ENCODE measurements at places on chromosomes 13 and 19.

- no peak for DNase-seq
These were observed 40.9 kb downstream of the DEDD2 start for GRCh38 chr19:42176649-42176989.

GRCh38 chr13:27607125-27607524, 13.2 kb downstream of the LNX2 start:
- DNase-seq, result no peak

DNA sequence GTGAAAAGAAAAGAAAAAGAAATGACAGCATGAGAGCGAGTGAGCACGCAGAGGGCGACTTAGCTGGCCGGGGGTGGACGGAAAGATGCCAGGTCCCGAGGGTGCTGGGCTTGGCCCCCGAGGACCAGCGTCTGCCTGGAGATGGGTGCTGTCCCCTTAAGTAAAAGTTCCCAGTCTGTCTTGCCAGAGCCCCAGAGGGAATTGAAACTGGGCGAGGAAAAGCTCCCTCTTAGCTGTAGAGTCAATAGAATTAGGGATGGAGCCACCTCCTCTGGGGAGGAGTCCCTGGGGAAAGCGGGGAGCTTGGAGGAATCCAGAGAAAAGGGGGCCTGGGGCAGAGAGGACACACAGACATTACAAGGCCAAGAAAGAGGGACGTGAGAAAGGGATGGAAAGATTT, 13.3 kb downstream of the BCAM start:
- no peak for DNase-seq

DNA sequence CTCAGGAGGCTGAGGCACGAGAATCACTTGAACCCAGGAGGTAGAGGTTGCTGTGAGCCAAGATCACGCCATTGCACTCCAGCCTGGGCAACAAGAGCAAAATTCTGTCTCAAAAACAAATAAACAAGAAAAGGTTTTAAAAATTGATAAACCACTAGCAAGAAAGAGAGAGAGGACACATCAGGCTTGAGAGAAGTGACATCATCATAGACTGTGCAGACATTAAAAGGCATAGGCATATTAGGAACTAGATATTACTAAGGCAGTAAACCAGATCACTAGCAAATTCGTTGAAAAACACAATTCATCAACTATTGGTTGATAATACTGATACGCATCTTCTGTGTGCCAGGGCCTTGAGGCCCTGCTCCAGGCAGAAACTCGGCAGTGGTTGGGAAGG, 7.7 kb downstream of the A1BG start:
- no peak for DNase-seq

- peak; percentile 60 for DNase-seq
These were observed 5.6 kb upstream of the SYDE1 start for GRCh38 chr19:15101479-15102082.

- DNase-seq, result no peak
These were observed 22.3 kb upstream of the ZBTB7A start for GRCh38 chr19:4088975-4089374.

DNA sequence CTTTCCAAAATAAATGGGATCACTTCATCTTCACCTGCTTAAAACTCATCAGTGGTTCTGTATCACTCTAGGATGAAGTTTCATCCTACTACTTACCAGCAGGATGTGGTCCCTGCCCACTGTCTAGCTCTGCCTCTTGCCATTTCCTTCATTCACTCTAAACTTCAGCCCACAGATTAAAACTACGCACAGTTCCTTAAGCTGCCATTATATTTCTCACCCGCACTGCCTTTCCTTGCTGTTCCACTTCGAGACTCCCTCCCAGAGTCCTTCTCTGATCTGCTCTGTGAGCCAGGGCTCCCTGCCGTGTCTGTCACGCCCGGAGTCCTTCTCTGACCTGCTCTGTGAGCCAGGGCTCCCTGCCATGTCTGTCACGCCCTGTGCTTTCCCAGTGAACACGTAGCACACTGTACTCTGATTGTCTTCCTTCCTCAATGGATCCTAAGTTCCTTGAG, 52.0 kb upstream of the NPAS1 start:
- no peak for DNase-seq

- DNase-seq, result no peak
These were observed 46.3 kb upstream of the DCT start for GRCh38 chr13:94525781-94526180.

DNA sequence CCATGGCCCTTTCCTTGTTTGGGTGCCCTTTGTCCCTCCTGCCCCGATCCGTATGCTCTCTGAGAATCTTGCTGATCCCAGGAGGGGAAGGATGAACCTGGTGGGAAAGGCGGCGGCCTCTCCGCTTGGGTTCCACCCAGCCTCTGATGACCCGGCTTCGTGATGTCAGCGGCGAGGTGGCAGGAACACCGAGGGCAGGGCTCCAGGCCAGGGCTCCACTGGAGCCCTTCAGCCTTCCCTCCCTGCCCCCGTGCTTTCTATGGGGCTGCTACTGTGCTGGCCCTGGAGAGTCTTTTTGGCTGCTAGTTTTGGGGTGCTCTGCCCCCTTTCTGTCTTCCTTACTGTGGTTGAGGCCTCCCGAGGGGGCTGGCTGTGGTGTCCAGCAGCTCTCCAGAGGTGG, 11.9 kb upstream of the LIN7B start:
- DNase-seq, result no peak
